ENCODE measurements at places on chromosomes 7 and 10. TPM values are rescaled to one million over a fixed set of nuclear protein-coding genes. Genes with fewer than 3 reads are reported as not detected.
A peak's percentile ranks its signal among the peaks of the same experiment; 100 is the strongest.

DNA sequence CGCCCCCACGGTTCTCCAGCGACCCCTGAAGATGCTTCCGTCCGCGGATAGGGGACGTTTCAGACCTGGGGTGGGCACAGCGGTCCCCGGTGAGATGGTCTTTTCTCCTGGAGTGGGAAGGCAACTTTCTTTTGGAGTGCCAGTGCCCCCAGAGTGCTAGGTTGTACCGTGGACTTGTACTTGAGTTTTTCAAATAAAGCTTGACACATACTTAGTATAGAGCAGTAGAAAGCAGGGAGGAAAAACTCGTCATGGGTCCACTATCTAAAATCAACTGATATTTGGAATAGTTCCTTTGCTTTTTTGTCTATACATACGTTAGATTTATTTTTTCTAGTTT lies 28.4 kb downstream of the RBM20 start:
- no peak for DNase-seq

- DNase-seq = no peak
Observed at GRCh38 chr7:157869793-157870192, 533.0 kb downstream of the DNAJB6 start.

DNA sequence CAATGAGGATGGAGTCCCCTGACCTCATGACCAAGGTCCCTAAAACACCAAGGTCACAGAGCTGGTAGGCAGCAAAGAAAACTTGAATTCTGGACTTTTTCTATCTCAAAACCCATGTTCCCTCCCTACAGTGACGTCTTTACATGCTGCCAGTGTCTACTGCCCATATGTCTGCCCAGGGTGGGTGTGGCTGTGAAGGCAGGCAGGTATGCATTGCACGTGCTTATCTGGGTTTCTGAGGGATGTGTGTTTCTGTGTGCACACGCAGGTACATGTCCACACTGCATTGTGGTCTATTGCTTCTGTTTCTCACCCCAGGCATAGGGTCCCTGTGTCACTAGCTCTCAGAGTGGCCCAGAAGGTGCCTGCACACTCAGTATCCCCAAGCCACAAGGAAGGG lies 13.5 kb downstream of the ATP6V1F start:
- no peak for DNase-seq

- no peak for DNase-seq
Observed at GRCh38 chr7:155204744-155205367, 92.8 kb upstream of the INSIG1 start.

Gene TPK1
- total RNA-seq = 4.7 TPM

DNA sequence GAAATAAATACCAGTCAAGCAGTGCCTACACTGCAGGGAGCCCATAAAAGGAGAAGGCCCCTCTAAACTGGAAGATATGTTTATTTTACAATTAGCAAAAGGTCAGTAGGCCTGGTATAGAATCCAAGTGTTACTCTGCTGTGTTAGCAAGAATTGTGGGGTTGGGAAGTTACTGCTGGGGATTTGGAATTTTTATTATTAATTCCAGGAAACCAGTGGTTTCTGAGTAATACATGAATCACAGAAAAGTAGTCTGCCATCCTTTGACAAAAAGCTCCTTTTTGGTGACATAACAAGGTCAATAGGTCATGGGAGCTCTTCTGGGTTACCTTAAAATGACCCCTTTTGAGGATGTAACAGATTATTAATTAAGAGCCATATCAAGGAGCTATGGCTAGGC lies 67.4 kb downstream of the ZNF92 start:
- no peak for DNase-seq

Gene PON3
- total RNA-seq = 14.0 TPM

DNA sequence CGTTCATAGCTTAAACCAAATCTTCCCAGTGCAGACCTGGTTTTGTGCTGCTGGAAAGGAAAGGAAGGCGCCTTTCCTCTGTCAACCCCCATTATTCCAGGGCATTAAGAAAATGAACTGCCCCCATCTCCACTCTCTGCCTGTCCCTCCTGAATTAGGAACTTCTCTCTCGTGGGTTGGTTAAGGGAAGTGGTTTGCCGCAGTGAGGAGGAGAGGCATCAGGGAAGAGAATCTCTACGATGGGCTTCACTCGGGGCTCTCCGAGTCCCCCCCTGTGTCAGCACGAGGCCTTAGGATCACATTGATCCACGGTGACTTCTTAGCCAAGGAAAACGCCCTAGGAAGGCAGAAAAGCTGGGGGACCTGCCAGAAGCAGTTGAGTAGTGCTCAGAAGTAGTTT lies 53.9 kb upstream of the LYZL2 start:
- no peak for DNase-seq

DNA sequence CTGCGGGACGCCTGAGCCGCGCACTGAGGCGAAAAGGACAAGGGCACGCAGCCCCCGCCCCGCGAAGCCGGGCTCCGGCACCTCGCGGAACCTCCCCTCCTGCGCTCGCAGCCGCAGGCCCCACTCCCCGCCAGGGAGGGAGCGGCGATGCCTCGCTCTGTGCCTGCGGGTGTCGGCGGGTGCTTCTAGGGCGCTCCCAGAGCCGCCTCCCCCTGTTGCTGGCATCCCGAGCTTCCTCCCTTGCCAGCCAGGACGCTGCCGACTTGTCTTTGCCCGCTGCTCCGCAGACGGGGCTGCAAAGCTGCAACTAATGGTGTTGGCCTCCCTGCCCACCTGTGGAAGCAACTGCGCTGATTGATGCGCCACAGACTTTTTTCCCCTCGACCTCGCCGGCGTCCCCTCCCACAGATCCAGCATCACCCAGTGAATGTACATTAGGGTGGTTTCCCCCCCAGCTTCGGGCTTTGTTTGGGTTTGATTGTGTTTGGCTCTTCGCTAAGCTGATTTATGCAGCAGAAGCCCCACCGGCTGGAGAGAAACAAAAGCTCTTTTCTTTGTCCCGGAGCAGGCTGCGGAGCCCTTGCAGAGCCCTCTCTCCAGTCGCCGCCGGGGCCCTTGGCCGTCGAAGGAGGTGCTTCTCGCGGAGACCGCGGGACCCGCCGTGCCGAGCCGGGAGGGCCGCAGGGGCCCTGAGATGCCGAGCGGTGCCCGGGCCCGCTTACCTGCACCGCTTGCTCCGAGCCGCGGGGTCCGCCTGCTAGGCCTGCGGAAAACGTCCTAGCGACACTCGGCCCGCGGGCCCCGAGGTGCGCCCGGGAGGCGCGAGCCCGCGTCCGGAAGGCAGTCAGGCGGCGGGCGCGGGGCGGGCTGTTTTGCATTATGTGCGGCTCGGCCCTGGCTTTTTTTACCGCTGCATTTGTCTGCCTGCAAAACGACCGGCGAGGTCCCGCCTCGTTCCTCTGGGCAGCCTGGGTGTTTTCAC lies 519 bp downstream of the ITGB8 start:
- peak; percentile 27 for DNase-seq

- DNase-seq = no peak
Observed at GRCh38 chr10:102613785-102614184, 30.5 kb upstream of the TRIM8 start.

Gene PLEKHS1
- total RNA-seq = 0.75 TPM

Gene ACSM6
- not detected for total RNA-seq

- DNase-seq = peak; percentile 23
Observed at GRCh38 chr10:24617771-24618396, 105.8 kb downstream of the ARHGAP21 start.

GRCh38 chr7:32036557-32036956 lies 33.6 kb downstream of the PDE1C start:
- no peak for DNase-seq

- no peak for DNase-seq
Observed at GRCh38 chr7:30079880-30080279, 51.7 kb downstream of the PLEKHA8 start.

Gene PON1
- total RNA-seq = 8.9 TPM

DNA sequence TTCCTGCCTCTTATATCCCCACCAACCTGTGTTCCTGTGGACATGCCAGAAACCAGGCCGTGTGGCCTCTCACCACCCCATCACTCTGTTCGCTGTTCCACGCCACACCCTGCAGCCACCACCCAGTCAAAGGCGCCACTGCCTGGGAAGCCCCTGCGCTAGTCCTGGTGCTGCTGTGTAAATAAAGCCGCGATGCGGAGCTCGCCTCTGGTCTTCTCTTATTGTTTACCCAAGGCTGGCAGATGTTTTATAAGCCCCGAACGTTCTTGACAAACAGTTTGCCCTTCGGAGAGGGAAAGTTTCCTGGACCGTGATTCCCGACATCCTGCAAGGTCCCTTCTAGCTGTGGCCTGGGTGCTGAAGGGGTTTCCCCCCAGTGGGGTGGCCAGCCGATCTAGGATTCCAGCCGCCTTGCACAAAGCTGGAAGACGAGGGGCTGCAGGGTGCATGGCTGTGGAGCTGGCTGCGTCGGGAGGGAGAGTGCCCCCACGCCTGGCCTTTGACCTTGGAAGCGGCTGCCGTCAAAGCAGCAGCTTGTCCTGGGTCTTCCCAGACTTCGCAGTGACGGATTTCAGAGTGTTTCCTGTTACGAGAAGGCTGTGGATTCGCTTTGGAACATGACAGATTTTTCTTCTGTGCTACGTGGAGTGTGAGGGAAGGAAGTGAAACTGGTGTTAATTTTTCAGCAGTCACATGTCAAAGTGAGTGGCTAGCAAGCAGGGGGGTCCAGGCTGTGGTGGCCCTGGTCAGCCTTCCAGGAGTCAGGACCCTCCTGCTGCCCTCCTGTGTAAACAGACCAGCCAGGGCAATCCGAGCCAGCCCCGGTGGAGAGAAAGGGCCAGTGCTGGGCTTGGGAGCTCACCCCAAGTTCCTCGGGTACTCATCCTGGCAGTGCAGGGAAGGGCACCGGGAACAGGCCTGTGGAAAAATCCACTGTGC lies 61.6 kb downstream of the LHPP start:
- DNase-seq = no peak

DNA sequence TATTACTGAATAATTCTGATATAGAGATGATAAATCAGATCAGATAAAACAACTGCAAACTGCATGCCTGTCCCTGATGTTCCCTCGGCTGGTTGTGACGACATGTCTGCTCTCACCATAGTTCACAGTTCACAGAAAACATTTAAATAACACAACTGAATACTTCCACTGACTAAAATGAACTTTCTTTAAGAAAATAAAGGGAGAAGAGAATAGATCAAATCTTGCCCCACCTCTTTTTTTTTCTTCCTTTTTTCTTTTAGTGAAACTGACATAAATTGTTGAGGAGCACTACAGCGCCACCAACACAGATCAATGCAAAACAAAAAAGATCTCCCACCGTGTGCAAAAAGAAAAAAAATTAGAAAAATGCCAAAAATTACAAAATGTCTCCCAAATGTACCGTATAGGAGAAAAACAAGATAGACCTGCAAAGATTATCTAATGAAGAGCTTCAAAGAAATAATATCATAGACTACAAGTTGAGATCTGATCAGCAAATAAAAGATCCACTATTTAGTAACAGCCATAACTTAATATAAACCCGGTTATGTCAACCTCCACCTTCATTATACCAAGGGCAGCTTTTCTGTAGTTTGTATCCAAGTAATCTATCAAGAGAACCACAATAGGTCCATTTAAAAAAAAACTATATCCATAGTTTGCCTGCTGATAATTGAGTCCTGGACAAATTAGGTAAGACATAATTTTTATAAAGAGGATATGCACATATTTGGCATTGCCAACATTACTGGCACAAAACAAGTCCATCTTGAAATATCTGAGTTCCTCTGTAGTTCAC lies 30.7 kb upstream of the EPC1 start:
- DNase-seq = peak; percentile 45

Gene CALML5
- not detected for total RNA-seq

Gene SIRT1
- 19.5 TPM for total RNA-seq

- DNase-seq = no peak
Observed at GRCh38 chr7:22184549-22185199, 172.3 kb downstream of the RAPGEF5 start.

Gene ELOVL3
- not detected for total RNA-seq

DNA sequence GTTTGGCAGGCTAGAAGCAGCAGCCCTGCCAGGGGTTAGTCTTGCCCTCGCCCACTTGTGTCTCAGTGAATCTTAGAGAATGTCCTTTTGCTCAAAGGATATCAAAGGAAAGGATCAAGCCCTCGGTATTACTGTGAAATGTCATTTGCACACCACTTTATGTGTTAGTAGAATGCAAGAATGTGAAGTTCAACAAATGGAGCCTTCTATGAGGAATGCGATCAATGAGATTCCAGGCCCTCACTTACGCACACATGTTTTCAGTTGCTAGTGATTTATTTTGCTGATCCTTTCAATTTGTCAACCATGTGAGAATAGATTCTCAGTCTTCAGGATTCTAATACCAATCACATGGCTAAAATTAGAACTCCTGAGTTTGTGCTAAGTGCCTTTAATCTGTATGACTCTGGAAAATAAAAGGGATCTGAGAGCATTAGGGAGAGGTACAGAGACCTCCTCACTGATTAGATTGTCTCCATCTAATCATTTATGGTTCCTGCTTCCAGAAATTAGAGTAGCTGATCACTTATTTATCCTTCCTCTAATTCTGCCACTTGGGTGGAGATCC lies 123.0 kb upstream of the SP4 start:
- no peak for DNase-seq

DNA sequence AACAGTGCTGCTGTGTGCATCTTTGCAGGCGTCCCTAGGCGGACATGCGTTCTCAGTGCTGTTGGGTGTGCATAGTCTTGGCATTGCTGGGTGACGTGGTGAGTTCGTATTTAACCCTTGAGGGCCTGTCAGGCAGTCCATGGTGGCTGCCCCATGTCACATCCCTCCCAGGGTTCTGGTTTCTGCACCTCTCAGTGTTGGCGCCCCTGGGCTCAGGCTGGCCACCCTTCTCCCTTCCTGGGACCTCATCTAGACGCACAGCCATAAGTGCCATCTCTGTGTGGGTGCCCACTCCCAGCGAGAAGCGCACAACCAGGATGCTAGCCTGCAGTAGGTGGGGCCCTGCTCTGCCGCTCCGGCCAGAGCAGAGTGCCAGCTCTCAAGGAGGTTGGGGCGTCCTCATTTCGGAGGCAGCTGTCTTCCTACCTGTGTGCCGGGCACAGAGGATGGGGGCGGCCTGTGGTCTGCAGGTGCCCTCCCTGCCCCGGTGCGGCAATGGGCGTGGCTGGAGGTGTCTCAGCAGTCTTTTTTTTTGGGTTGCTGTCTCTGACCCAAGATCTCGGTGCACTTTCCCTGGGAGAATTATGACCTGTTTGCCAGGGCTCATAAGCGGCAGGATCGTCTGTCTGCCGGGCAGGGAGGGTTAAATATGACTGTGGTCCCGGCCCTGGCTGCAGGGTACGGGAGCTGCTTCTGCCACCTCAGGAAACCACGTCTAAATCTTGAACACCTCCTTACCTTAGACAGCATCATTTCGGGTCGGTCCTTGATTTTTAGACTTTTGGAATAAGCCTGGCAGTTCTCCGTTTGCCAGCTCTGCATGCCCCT lies 6.5 kb downstream of the INPP5A start:
- DNase-seq = no peak

GRCh38 chr10:60803433-60803832 lies 25.2 kb downstream of the CDK1 start:
- DNase-seq = no peak

Gene INHBA
- 17.9 TPM for total RNA-seq

Gene TLL2
- total RNA-seq = 6.7 TPM
